Urothelium cell line (cell line): ENCODE measurements at places on chromosomes 6 and 20.

GRCh38 chr20:45347297-45347935 is 808 bp downstream of the SDC4 start:
- no peak for DNase-seq

- no peak for DNase-seq
Observed at GRCh38 chr20:31989030-31989645, 21.1 kb upstream of the CCM2L start.

DNA sequence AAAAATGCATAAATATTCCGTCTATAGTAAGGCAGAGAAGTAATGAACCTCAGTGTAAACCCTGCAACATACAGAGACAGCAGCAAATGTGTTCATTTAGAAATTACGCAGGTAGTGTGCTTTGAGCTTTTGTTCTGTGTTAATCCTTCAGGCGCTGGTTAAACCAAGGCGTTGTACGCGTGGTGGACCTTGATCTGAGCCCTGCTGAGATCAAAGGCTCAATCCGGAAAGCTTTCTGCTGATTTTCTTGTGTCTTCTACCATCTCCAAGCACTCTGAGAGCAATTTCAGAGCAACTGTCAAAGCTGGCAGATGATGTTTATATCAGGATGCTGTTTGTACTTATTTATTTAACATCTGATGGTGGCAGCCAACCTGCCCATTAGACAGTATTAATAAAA is 382.8 kb downstream of the CDH26 start:
- DNase-seq: no peak

- no peak for DNase-seq
Observed at GRCh38 chr6:3086282-3086946, 18.1 kb downstream of the RIPK1 start.

- no peak for DNase-seq
Observed at GRCh38 chr6:36131511-36132245, 1.4 kb downstream of the MAPK13 start.

GRCh38 chr6:52422156-52422555 is 2.0 kb downstream of the EFHC1 start:
- DNase-seq: no peak

DNA sequence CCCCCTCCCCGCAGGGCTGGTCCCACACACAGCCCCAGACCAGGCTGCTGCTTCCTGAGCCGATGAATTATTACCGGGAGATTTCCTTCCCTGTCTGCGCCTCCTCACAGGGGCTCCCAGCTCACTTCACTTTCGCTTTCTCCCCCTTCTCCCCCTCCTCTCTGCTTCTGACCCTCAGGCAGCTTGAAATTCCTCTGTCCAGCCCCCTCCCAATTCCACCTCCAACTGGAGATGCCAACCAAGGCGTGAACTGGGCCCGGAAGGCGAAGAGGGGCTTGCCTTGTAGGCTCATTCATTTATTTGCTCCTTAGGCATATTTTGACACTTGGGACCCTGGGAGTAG is 1.7 kb upstream of the TCF15 start:
- DNase-seq: no peak
